Fibroblast of skin of back (primary cell): ENCODE measurements at places on chromosomes 2 and 18.
A peak's percentile ranks its signal among the peaks of the same experiment; 100 is the strongest.

GRCh38 chr2:2031101-2031500 lies 286.8 kb upstream of the PXDN start:
- no peak for DNase-seq

GRCh38 chr2:148554459-148555247 lies 89.9 kb upstream of the EPC2 start:
- DNase-seq = peak; percentile 34

DNA sequence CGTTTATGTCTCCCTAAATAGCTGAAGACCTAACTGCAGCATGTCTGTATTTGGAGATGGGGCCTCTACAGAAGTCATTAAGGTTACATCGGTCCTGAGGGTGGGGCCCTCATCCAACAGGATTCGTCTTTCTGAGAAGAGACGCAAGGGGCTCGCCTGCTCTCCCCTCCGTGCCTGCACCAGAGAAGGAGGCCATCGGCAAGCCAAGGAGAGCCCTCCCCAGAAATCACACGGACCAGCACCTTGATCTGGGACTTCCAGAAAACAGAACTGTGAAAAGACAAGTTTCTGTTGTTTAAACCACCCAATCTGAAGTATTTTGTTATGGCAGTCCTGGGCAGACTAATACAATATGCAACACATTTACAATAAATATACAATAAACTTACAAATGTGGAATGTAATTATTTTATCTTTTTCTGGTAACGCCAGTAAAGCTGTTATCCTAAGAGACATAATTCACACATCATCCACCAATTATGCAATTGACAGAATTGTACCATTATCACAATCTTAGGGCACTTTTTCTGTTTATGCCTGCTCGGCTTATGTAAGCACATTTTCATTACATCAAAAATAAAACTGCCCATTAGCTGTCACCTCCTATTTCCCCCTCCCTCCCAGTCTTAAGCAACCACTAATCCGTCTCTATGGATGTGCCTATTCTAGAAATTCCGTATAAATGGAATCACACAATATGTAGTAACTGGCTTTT lies 6.1 kb downstream of the HSBP1L1 start:
- DNase-seq = no peak

DNA sequence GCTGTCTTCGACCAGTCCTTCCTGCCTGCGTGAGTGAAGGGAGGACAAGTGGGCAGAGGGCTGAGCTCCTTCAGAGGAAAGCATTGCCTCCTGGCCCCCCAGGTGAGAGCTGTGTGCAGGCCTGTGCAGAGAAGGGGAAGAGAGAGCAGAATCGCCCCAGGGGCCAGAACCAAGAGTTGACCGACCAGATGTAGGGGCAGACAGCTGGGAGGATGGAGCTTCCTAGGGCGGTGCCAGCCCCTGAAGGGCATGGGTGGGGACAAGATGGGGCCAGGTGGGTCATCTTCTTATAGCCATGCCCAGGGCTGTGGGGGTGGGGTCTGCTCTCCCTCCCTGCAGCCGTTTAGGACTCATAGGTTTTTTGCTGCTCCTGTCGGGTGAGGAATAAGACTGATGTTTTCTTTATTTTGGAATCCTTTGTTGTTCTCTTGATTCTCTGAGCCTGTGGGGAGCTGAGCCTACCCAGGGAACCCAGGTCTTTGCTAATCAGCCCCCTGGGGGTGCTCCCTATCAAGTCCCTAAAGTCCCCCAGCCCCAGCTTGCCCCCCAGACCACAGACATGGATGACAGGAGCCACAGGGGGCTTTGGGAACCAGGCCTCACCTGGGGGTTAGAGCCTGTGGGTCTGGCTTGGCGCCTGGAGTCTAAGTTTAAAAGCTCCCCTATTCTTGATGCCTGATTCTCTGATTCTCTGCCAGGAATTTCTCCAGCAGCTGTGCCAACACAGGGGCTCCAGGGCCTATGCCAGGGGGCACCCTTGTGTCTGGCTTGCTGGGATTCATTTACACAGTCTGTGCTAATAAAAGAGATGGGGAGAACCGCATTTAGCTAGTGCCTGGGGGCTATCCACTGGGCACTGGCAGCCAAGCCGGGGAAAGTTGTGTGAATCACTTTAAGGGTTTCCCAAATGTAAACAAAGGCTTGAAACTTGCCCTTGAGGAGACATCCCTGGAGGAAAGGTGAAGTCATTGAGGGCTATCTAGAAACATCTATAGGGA lies 9.3 kb upstream of the EFHD1 start:
- DNase-seq = no peak
